ENCODE measurements at places on chromosomes 16 and 17.

DNA sequence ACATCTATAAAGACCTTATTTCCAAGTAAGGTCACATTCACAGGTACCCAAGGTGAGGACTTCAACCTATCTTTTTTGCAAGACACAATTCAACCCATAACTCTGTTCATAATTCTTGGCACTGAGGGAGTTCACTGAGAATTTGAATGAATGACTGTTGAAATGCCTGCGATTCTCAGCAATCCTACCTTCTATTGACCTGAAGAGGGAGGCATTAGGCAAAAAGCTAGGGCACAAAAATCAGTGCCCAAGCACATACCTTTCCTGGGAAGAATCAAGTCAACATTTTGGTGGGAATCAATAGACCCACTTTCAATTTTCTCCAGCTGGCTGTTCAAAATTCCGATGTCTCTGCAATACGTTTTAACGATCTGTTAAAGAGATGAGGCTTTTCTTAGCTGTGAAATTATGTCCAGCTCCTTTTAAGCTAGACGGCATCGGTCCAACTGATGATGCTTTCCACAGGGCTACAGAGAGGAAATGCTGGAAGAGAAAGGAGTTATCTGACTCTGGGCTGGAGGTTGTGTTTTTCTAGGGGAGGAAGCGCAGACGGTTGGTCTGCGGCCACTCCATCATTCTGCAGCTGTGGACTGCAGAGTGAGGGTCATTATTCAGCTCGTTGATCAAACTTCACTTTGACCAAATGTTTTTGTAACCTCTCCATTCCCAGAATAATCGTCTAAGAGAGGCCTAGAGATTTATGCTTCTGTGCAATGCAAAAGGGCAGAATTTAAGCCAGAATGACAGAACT is 25.2 kb downstream of the BCO1 start:
- DNase-seq, result no peak

DNA sequence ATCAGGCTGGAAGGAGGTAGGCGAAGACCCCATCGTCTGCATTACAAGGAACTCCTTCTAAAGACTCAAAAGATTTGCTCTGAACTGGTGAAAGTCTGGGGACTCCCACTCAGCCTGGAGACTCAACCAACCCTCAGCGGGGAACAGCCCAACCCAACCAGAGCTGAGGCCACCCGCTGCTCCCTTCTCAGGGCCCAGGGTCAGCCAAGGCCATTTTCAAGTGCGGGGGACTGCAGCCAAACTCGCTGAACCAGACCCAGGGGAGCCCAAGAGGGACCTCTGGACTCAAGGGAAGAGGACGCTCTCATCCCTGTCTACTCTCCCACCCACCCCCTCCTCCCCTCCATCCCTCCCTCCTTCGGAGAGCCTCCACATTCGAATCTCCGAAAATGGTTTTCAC is 24.1 kb downstream of the XYLT1 start:
- no peak for DNase-seq

GRCh38 chr16:35574011-35574410 is 2114.6 kb downstream of the TP53TG3F start:
- DNase-seq, result no peak

DNA sequence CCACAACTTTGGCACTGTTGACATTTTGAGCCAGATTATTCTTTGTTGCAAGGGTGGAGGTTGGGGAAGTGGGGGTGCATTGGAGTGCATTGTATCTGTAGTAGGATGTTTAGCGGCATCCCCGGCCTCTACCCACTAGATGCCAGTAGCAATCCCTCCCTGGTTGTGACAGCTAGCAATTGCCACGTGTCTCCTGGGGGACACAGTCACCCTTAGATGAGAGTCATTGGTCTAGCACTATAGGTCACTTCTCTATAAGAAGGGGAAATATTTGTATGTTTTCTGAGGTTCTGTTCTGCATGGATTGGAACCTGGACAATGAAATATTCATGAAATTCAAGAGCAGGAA is 32.4 kb downstream of the MSI2 start:
- DNase-seq, result no peak

- no peak for DNase-seq
Observed at GRCh38 chr16:1972490-1972877, 631 bp downstream of the TBL3 start.

GRCh38 chr17:68943123-68943811 is 11.9 kb downstream of the ABCA8 start:
- DNase-seq, result no peak

DNA sequence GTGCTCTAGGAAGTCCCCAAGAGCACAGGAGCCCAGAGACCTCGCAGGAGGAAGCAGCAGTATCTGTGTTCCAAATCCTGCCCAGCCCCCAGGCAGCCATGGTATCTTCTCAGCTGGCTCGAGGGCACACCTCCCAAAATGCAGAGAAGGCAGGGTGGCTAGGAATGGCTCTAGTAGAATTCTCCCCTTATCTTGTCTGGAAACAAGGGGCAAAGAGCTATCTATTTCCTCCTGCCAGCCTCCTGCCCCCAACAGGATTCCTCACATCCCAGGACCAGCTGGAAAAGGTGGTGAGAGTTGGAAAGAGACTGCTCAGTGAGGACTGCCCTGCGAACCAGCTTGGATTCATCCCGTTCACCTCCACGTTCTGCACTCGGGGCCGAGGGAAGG is 8.6 kb upstream of the TSPOAP1 start:
- no peak for DNase-seq

GRCh38 chr17:258045-258734 is 76.7 kb upstream of the DOC2B start:
- DNase-seq, result no peak

- DNase-seq, result no peak
Observed at GRCh38 chr17:7014995-7015958, 2.9 kb downstream of the RNASEK start.

All from psoas muscle (tissue), 8 donors.